Fibroblast of upper back skin (primary cell): ENCODE measurements at places on chromosomes 1 and 21.

GRCh38 chr1:206633708-206634121 lies 1.6 kb upstream of the DYRK3 start:
- peak; percentile 79 for DNase-seq

DNA sequence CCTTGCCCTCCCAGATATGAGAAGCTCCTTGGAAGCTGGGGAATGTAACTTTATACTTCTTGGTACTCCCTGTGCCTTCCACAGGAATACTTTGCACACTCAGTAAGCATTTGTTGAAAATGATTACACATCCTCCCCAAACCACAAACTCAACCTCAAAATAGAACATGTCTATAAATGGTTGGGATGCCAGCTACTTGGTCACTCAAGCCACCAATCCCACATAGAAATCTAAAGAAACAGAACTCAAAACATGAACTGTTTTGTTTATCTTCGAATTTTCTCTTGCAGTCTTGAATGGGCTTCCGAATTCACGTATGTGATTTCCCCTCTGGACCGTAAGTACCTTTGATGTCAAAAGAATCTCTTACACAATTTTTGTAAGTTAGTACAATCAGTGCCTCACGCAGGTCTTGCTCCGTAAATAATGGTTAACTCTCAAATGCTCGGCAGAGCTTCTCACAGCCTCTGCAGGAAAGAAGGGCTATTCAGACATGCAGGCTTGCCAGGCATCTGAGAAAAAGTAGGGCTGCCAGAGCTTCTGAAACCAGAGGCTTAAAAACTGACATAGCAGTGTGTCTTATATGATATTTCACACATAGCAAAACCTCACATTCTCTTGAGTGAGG lies 26.9 kb downstream of the SORT1 start:
- DNase-seq, result peak; percentile 96

DNA sequence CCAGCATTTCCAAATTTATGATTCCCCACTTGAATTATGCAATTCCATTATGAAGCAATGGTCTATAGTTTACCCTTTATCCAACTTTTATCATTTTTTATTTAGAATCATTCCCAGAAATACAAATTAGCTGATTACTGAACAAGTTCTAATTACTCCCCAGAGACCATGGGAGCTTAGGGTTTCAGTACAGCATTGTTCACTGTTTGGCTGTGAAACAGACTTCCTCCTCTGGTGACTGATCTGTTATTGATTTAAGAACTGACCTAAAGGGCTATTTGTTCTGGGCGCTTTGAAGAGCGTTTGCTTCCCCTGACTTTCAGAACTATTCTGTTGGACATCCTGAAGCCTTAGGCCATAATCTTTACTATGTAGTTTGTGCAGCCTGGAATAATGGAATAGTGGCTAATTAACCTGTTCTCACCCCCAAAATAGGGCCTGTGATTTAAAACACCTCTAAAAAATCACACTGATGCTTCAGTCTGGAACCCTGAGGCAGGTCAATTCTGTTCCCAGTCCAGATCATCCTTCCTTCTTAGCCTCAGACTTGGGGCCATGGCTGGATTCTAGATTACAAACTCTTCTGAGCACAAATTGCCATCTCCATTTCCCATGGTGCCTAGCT lies 58.7 kb downstream of the ALG14 start:
- peak; percentile 36 for DNase-seq

DNA sequence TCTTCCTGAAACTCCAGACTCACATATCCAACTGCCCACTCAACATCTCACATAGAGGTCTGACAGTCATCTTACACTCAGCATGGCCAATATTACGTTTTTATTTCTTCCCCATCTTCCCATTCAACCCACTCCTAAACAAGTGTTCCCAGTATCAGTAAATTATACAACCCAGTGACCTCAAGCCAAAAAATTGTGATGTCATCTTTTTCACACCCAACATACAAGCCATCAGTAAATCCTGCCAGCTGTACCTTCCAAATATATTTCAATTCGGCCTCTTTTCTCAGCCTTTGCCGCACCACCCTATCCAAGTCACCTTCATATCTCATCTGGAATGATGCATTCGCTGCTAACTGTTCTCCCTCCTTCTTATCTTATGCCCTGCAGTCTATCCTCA lies 19.6 kb downstream of the UBR4 start:
- DNase-seq, result no peak

GRCh38 chr1:116254776-116255175 lies 118.3 kb upstream of the ATP1A1 start:
- DNase-seq, result peak; percentile 5

- DNase-seq, result no peak
These were observed 83.5 kb upstream of the HIVEP3 start for GRCh38 chr1:42002220-42002619.

GRCh38 chr1:4564051-4564450 lies 90.4 kb upstream of the AJAP1 start:
- no peak for DNase-seq

- no peak for DNase-seq
These were observed 7.1 kb upstream of the KCNK1 start for GRCh38 chr1:233606813-233607212.

GRCh38 chr21:30979054-30979453 lies 59.2 kb downstream of the KRTAP19-8 start:
- DNase-seq, result no peak

- DNase-seq, result peak; percentile 10
These were observed 278.5 kb downstream of the MATN1 start for GRCh38 chr1:30444850-30445249.

DNA sequence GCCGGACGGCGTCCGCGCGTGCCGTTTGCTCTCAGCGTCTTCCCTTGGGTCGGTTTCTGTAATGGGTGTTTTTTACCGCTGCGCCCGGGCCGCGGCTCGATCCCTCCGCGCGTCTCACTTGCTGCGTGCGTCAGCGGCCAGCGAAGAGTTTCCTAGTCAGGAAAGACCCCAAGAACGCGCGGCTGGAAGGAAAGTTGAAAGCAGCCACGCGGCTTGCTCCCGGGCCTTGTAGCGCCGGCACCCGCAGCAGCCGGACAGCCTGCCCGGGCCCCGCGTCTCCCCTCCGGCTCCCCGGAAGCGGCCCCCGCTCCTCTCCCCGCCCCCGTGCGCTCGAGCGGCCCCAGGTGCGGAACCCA lies 159.8 kb downstream of the RUNX1 start:
- DNase-seq, result peak; percentile 76

DNA sequence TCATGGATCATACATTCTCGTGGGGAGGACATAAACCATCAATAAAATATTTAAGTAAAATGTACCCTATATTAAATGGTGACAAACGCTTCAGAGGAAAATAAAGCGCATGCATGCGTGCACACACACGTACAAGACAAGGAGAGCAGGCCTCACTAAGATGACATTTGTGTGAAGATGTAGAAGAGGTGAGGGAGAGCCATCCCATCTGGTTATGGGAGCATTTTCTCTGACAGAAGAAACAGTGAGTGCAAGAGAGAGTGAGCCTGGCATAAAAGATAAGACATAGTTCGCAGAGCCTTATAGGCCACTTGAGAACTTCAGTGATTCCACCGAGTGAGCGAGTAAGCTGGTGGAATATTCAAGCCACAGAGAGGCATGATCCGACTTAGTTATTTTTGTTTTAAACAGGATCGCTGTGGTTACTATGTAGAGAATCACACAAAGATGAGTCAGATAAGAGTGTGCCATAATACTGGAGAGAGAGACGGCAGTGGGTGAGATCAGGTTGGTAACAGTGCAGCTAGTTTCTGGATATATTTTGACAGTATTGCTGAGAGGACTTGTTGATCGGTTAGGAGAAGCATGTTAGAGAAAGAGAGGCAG lies 624.2 kb downstream of the PLPP3 start:
- DNase-seq, result peak; percentile 55

GRCh38 chr1:217274927-217275654 lies 355.8 kb downstream of the GPATCH2 start:
- DNase-seq, result peak; percentile 72

DNA sequence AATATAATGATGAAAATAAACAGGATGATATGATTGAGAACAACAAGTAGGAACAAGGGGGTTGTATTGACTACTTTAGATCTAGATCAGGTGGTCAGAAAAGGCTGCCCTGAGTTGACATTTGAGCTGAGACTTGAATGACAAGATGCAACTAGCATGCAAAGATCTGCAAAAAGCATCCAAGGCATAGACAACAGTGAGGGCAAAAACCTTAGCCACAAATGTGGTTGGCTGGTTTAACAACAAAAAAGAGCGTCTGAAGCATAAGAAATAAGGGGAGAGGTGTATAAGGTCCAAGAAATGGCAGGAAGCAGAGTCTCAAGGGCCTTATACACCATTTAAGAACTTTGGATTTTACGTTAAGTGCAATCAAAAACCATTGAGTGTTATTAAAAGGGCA lies 3.2 kb downstream of the RAB3GAP2 start:
- no peak for DNase-seq

GRCh38 chr1:45953934-45954847 lies 150.8 kb downstream of the MAST2 start:
- peak; percentile 77 for DNase-seq

DNA sequence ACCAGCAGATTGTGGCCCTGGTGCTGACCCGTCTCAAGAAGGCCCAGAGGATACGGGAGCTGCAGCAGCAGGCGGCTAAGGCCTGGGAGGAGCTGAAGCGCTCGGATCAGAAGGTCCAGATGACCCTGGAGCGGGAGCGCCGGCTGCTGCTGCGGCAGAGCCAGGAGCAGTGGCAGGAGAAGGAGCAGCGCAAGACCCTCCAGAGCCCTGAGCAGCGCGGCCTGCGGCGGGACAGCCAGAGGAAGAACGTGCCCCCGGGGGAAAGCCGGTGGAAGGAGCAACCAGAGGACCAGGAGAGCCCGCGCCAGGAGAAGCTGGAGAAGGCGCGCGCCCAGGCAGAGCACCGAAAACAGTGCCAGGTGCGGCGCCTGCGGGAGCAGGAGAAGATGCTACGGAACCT lies 1.0 kb downstream of the CCDC185 start:
- DNase-seq, result no peak

GRCh38 chr1:168529518-168529917 lies 14.3 kb downstream of the XCL2 start:
- DNase-seq, result no peak

- DNase-seq, result peak; percentile 43
These were observed 74.9 kb downstream of the JAK1 start for GRCh38 chr1:64891448-64891825.

- DNase-seq, result no peak
These were observed 190.7 kb upstream of the MAP1LC3C start for GRCh38 chr1:242189591-242189990.

GRCh38 chr1:63261736-63262458 lies 60.5 kb upstream of the FOXD3 start:
- peak; percentile 1 for DNase-seq

DNA sequence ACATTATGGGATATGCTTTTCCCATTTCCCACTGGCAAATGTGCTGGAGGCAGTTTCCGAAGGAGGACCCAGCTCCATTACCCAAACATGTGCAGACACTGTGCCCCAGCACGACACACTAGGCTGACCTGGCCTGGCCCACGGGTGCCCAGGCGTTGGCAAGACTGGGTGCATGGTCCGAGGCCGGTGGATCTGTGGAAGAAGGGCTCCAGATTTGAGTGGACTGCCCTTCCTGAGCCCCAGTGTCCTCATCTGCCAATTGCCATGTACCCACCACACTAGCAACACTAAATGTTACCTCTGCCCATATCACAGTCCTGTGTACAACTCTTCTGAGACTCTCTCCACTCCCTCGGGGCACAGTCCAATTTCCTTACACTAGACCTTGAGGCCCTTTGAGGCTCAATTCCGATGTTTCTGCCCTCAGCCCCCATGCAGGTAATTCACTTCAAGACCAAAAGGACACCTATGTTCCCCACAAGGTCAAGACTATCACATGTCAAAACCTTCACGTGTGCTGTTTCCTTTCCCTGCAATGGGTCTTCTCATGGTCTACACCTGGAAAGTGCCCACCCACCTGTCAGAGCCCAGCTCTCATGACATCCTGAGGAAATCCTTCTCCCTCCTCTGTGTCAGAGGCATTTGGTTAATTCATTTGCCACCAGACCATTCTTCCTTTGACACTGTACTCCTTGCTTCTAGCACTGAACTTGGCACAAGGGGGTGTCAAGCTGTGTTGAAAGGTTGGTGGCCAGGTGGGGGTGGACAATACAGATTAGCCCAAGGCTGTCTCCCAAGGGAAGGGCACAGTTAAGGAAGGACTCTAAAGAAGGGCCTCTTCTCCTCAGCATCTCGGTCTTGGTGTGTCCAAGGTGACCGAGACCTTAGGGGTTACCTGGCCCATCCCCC lies 124.9 kb downstream of the DMRTB1 start:
- no peak for DNase-seq

DNA sequence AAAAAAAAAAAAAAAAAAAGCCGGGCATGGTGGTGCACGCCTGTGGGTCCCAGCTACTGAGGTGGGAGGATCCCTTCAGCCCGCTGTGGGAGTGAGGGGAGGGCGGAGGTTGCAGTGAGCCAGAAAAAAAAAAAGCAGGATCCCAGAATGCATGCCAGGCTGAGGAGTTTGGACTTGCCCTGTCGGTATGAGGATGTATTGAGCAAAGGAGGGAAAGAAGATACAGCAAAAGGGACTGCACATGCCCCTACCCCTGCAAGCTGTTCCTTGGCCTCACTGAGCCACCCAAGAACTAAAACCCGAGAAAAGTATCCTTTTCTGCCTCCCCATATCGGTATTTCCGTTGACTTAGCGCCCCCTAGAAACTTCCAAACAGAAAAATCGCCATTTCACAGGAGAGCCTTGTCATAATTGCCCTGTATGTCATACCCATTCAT lies 1.3 kb upstream of the GPATCH4 start:
- DNase-seq, result no peak

GRCh38 chr1:234649432-234650081 lies 39.6 kb upstream of the IRF2BP2 start:
- no peak for DNase-seq

- no peak for DNase-seq
These were observed 14.1 kb downstream of the EPS15 start for GRCh38 chr1:51504806-51505525.

- DNase-seq, result no peak
These were observed 45.1 kb downstream of the ERI3 start for GRCh38 chr1:44310006-44310405.

GRCh38 chr1:94399453-94399852 lies 18.7 kb upstream of the ABCD3 start:
- DNase-seq, result no peak

DNA sequence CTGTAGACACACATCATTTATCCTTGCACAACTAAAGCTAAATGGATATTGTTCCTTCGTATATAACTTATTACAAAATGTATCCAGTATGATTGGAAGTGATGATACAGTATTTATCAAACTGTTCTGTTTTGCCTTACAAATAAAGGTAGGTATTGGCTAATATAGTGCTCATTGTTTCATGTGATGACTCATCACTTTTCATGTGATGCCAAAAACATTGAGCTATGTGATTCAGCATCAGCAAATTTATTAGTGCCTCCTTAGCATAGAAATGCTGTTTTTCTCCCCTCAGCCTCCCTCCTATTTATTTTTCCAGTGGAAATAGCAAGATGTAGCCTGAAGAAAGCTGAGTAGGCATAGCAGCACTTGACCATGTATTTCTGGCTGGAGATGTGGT lies 228.6 kb upstream of the LYPLAL1 start:
- peak; percentile 35 for DNase-seq

DNA sequence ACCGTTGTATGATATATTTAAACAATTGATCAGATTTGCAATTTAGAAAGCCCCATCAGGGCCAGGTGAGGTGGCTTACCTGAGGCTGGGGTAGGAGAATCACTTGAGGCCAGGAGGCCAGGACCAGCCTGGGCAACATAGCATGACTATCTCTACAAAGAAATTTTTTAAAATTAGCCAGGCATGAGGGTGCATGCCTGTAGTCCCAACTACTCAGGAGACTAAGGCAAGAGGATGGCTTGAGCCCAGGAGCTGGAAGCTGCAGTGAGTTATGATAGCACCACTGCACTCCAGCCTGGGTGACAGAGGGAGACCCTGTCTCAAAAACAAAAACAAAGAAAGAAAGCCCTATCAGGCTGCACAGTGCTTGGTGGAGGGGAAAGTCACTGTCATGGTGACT lies 159.9 kb upstream of the RAB4A start:
- DNase-seq, result no peak
